ENCODE measurements at places on chromosomes 13 and 19.

DNA sequence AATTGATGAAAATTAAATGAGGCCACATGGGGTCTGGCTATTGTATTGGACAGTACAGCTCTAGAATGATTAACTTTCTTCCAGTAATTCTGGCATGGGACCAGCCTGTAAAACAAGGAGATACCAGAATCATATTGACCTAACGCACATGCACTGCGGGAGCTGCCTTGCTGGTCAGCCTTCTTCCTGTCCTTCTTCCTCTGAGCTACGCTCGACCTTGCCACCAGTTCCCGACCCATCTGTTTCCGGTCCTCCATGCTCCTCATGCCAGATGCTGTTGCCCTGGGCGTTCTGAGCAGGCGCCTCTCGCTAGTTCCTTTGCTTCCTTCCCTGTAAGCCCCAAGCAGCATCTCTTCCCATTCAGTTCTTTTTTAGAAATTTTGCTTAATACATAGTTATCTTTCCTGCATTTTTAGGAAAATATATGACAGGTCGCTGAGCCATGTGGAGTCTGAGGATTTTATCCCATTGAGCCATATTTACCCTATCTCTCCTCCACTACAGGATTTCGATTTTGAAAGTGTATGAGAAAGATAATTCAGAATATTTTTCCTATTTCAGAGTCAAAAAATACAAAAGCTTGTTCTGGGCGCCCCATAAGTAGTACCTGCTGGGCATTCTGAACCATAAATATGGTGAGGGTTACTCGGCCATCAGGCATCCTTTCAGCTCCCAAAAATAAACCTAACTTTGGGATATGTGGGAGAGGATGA, 38.6 kb downstream of the TNFRSF19 start:
- DNase-seq = no peak

DNA sequence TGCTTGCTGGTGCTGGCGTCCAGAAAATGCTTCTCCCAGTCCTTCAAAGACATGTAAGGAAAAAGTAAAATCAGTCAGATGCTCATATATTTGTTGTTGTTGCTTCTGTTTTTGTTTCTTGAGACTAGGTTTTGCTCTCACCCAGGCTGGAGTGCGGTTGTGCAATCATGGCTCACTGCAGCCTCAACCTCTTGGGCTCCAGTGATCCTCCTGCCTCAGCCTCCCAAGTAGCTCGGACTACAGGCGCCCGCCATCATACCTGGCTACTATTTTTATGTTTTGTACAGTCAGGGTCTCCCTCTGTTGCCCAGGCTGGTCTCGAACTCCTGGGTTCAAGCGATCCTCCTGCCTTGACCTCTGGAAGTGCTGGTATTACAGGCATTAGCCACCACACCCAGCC, 11.0 kb upstream of the EPS15L1 start:
- no peak for DNase-seq

DNA sequence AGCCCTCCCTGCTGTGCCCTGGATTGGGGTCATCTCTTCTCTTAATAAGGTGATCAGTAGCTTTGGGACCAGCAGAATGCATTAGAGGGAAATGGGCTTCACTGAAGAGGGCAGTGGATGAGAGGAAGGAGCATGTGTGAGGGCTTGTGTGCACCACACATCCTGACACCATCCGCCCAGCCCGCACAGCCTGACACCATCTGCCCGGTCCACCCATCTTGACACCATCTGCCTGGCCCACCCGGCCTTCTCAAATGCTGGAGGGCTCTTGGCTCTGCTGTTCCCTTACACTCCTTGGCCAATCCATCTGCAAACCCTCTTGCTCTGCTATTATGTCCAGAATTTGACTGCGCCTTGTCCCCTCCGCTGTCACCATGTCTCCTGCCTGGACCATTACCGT, 41.8 kb downstream of the BICRA start:
- no peak for DNase-seq

- no peak for DNase-seq
Measured at GRCh38 chr19:17855280-17856152, 4.2 kb upstream of the RPL18A start.
